ENCODE measurements at places on chromosomes 11 and 22.

DNA sequence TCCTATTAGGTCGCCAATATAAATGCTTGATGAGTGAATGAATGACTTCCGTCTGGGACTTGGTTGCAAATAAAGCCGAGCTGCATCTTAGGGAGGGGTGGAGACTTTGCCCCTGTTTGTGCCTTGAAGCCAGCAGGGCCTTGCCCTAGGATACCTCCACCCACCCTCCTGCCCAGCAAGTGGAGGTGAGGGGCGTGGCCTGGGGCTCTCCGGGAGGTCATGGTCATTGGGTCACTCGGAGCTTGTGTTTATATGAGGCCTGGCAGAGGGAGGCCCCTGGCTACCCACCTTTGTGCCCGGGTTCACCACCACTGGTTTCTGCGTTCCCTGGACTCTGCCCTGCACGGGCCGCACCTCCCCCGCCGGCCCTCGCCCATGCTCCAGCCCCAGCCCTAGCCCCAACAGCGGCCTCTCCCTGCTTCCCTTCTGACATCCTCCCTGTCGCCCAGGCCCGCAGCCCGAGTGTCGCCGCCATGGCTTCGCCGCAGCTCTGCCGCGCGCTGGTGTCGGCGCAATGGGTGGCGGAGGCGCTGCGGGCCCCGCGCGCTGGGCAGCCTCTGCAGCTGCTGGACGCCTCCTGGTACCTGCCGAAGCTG, 4.3 kb downstream of the MPST start:
- no peak for DNase-seq

DNA sequence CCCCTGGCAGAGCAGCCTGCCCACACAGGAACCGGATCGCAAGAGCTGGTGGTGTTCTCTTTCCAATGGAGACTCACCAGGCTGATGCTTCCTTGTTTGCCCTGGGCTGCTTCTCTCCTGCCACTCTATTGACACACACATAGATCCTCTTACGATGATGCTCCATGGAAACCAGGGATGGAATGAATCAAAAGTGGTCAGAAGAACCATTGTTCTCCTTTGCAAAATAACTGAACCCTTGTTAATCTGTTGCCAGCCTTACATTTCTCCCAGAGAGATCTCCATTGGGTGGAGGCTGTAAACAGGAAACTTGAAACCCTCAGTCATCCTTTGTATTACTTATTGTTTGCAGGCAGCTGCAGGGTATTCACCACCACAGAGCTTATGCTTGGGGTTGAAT, 24.6 kb upstream of the LDLRAD3 start:
- no peak for DNase-seq

GRCh38 chr11:28223577-28223976, 115.4 kb downstream of the METTL15 start:
- DNase-seq = no peak

- DNase-seq = no peak
These were observed 47.8 kb upstream of the SHANK2 start for GRCh38 chr11:71300187-71300586.
